Sciatic nerve (tissue), 2 donors: ENCODE measurements at places on chromosomes 12 and 14. TPM values are rescaled to one million over a fixed set of nuclear protein-coding genes. Genes with fewer than 3 reads are reported as not detected.

- no peak for DNase-seq
These were observed 207.6 kb downstream of the BCL11B start for GRCh38 chr14:99064262-99064954.

GRCh38 chr12:38713294-38713693 is 192.1 kb downstream of the CPNE8 start:
- no peak for DNase-seq

DNA sequence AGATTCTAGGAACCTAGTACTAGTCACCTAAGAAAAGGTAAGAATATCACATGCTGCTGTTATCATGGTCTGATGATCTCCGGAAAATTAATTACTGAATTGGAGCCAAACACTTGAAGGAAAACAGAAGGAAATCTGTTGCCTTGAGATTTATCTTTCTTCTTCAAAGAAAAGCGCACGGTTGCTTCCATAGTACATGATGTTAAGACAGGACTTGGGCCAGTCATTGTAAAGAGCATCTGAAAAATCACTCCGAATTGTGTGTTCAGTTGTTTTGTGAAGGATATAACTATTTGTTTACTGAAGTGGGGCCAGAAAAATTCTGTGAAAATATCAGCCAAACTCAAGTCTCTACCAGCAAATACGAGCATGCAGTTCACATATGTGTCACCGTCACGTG is 134.9 kb upstream of the FOXN3 start:
- no peak for DNase-seq

DNA sequence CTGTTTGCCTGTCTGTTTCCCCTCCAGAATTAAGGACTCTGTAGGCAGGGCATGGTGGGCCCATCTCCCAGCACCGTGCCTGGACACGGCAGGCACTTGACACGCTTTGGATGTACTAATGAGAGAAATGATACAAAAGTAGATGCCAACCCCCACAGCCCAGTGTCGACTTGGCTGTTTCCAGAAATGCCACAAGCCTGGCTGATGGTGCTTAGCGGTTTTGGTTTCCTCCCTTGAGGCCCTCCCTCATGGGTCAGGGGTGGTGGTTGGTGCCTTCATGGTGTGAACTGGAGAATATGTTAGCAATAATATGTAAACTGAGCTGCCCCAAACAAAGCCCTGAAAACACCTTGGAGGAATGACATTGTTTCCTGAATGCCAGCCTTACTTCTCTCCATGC is 55.5 kb upstream of the ESRRB start:
- no peak for DNase-seq

GRCh38 chr12:66848967-66849366 is 170.1 kb upstream of the GRIP1 start:
- no peak for DNase-seq

DNA sequence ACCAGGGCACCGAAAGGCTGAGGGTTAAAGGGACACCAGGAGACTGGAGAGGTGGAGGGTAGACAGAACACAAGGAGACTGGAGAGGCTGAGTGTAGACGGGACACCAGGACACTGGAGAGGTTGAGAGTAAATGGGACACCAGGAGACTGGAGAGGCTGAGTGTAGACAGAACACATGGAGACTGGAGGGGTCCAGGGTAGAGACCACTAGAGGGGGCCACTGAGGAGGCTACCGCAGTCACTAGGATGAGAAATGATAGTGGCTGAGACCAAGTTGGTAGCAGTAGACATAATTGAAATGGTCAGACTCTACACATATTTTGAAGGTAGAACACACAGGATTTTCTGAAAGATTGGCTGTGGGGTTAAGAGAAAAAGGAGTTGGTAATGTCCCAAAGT is 68.2 kb downstream of the PAH start:
- no peak for DNase-seq

DNA sequence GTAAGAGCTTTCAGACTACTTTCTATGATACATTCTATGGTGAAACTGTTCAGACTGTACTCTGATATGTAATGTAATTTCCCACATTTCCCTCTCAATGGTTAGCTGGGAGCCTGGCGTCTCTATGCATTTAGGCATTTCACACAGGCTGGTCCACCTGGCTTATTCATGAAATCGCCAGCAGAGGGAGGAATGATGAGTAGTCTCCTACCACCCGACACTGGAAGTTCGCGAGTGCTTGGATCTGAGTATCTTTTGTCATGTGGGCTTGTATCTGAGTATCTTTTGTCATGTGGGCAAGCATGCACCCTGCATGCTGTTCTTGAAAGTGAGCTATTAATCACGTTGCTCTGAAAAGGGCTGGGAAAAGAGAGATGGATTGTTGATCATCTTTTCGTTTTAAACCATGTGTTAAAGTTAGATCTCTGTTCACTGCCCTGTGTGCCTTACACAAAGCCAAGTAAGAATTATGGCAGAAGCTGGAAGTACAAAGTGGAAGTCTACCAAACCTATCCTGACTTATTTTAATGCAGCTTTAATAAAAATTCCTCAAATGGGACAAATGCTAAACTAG is 235.0 kb downstream of the ATP23 start:
- no peak for DNase-seq

- no peak for DNase-seq
These were observed 199.1 kb downstream of the SLC5A8 start for GRCh38 chr12:101010896-101011295.

Gene SAMD15
- total RNA-seq, result 0.36 TPM

Gene RIN3
- 22.1 TPM for total RNA-seq

DNA sequence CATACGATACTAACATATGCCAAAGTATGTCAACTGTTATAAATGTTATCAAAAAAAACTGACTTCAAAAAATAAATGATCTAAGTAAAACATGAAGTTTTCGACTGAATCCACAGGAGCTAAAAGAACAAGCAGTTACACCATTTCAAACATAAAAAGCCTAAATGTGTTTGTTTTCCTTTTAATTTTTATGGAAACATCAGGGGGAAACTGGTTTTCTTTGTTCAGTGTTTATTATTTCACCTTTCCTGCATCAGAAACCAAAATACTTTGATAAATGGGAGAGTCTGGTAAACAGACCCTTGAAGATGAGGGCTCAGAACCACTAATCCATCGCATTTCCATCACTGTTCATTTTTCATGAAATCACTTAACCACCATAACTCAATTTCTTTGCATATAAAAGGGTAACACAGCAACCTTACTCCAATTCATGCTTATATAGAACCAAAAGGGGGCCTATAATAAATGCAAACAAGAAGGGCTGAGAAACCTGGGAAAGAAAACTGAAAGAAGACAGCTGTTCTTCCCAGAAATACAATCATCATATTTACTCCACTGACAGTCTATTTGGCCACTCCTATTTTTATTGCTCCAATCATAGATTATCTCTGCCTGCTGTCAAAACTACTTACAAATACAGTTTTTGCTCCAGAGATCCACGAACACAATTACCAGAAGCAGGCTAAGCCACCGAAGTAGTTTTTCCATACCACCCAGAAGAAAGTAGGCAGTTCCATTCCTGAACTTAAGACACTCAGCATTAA is 17.0 kb downstream of the FGD6 start:
- no peak for DNase-seq

Gene NUBPL
- 18.7 TPM for total RNA-seq

- DNase-seq, result no peak
These were observed 42.1 kb upstream of the MTERF2 start for GRCh38 chr12:107029081-107029480.

Gene CCDC38
- 0.40 TPM for total RNA-seq

DNA sequence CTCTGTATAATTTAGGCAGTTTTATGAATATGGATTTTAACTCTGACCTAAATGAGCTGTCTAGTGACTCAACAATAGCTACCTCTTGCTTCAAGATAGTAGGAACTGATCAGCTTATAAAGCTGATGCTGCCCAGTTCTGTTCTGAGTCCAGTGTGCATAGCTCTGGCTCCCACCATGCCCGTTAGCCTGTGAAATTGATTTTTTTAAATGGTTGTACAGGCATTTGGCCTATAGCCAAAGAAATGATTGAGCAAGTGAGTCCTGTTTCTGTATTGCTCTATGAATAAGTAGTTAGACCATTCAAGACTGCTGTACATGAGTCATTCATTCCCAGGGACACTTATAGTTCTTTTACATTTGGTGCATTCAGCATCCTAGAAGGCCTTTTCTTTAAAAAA is 36.4 kb downstream of the SAMD4A start:
- DNase-seq, result no peak

Gene WNT5B
- 10.6 TPM for total RNA-seq

DNA sequence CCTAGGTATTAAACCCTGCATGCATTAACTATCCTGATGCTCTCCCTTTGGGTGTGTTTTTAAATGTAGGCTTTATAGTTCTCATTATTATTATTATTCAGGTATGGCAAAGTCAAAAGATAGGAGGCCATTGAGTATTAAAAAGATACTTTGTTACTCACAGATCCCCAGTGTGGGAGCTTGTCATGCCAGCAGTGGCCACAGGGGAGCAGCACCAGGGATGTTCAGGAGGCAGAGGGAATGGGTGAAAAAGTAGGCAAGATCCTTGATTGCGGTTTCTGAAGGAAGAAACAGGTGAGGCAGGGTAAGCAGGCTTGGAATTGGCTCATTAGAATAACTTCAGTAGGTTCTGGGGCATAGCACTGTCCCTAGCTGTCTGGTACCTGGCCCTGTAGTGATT is 382.2 kb downstream of the MED13L start:
- DNase-seq, result no peak

DNA sequence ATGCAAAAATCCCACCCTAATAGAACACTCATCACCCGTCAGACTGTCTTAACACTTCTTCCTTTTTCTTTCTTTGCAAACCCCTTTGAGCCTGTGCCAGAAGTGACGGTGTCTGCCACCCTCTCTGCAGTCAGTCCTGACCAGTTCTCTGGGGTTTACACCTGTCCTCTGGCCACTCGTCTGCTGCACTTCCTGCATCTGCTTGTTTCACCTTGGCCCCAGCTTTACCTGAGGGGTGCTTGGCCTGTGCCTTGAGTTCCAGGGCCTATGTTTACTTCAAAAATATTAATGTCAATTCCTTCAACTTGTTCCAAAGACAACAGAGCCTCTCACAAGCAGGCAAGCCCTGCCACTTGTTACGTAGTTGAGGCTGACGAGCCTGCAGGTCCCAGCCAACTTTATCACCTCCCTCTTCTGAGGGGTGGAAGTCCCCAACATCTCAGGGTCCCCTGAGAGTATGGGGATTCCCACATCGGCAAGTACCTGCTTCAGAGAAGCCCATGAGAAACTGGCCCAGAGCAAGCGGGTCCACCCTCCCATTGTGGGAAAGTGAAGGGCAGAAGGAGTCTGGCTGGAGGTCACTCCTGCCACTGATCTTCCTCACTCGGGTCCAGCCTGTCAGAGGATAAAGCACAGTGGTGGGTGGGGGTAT is 205.4 kb downstream of the DAD1 start:
- DNase-seq, result no peak

- DNase-seq, result no peak
These were observed 478.4 kb downstream of the RAD51B start for GRCh38 chr14:68297876-68298468.

DNA sequence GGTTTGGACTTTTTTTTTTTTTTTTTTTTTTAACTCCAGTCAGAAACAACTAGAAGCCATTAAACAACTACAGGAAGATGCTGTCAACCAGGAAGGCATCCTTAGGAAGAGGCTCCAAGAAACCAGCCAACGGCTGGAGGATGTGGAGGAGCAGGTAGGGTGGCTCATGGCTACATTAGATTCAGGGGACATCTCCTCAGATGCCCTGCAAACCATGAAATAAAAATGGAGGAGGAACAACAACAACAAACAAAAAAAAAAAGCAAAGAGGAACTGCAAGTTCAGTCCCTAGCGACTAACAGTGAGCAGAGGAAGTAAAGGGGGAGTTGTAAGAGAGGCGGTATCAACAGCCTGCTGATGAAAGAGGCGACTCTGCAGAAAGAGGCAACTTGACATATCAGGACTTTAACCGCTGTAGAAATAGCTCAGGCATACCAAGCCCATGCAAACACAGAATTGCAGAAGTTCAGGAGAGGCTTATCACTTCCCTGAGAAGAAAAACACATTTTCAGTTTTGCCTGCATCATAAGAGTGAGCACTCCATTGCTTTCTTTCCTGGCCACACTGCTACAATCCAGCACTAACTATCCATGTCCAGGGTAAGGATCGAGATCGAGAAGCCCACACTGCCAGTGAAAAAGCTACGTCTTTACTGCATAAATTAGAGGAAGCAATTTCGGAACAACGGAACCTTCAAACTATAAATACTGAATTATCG is 103.5 kb upstream of the BCAT1 start:
- DNase-seq, result no peak

Gene CIROP
- total RNA-seq, result not detected

Gene GLIPR1
- 29.8 TPM for total RNA-seq

DNA sequence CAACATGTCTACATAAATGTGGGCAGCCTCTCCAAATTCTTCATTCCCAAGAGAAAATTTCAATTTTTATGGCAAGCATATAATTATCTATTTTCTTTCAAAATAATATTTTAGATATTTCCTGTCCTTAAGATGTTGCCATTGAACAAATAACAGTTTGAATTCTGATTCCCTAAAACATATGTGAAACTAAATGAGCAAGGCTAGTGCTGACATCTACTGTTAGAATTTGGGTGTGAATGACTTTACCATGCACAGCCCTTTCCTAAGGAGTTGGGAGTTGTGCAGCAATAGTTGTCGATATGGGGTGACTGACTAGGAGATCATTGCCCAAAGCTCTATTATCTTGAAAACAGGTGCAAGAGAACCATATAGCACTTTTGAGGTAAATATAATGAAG is 108.2 kb upstream of the SLC38A4 start:
- no peak for DNase-seq

Gene NOC4L
- total RNA-seq, result 14.5 TPM

DNA sequence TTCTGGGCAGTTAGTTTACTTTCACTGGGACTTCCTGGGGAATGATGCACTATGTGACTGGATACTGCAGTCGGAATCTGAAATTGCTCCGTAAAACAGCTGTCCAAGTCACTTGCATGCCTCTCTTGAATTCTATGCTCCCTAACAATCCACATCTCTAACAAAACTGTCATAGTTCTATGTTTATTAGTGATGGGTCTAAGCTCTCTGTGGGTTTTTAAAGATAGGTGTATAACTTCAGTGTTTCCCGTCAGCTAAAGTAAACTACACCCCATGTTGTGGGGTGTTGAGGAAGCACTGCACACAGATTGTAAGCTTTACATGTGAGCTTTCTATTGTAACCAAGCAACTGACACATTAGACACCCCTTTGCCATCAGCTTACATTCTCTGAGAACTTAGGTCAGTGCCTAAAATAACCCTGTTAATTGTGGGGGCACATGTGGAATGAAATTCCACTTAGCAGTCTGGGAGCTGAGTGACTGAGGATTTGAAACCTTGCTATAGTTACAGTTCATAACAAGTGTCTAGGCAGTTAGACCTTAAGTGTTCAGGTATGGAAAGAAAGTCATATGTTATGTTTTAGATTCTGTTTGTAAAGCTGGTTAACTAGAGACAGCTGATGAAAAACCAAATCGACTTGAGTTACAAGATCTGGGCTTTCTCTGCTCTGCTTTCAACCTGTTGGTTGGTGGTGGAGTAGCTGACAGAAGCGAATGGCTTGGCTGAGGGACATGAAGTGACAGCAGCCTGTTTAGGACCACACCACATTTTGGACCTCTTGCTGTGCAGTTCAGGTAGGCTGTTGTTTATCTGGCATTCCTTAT is 165.7 kb downstream of the AKAP6 start:
- no peak for DNase-seq

GRCh38 chr12:56461235-56462159 is 6.9 kb upstream of the SPRYD4 start:
- DNase-seq, result no peak

GRCh38 chr12:119705182-119705581 is 37.2 kb downstream of the PRKAB1 start:
- no peak for DNase-seq

GRCh38 chr12:71578694-71579258 is 84.9 kb downstream of the ZFC3H1 start:
- no peak for DNase-seq

Gene ARMH4
- total RNA-seq, result 11.5 TPM

- DNase-seq, result no peak
These were observed 72.6 kb upstream of the REP15 start for GRCh38 chr12:27623645-27624044.
